Neural progenitor cell (in vitro differentiated cells): ENCODE measurements at places on chromosomes 7 and 10. TPM values are rescaled to one million over a fixed set of nuclear protein-coding genes. Genes with fewer than 3 reads are reported as not detected.

NKX1-2 gene
- total RNA-seq, result not detected in 2 replicates

DNA sequence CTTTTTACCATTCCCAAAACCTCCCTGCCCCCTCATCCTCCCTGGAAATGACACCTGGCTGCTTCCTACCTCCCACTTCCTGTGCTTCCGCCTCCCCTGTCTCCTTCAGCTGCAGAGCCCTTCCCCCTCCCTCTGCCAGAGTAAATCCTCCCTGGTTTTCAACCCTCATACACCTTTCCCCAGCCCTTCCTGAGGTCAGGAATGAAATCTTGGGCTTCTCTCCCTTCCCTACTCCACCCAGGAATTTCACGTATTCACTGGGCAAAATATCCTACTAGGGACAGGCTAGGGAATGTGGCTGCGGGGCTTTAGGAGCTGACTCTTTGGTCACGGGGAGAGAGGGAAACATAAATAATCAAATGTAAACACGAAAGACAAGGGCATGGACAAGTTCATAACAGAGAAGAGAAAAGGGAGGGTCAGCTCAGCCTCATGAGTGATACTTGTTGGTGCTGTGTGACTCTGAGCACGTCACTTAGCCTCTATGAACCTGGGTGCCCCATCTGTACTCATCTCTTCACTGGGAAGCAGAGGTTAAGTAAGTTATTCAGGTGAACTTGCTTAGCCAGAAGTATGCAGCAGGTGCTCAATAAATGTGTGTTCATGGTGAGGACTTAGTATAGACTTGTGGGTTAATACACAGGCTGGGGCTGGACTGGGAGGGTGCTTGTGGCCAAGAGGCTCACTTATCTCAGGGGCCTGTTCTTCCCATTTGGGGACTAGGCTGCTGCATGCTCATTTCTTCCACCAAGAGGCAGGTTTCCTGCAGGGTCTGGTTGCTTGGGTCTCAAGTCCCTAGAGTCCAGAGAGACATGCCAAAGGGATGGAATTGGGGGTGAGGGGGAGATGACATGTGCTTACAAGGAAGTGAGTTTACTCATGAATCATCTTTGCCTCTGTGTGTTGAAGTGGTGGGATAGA, 10.0 kb upstream of the DUSP5 start:
- H3K4me1 ChIP-seq, result peaks cover 6% of the 10 kb centered on the region
- H3K27ac ChIP-seq, result no peak overlapping the region
- no peak overlapping the region for H3K4me3 ChIP-seq

- H3K4me1 ChIP-seq, result no peaks in the 10 kb centered on the region
- no peak for DNase-seq
- H3K27ac ChIP-seq, result no peak overlapping the region
These were observed 112.9 kb upstream of the JAZF1 start for GRCh38 chr7:28293527-28293835.

DNA sequence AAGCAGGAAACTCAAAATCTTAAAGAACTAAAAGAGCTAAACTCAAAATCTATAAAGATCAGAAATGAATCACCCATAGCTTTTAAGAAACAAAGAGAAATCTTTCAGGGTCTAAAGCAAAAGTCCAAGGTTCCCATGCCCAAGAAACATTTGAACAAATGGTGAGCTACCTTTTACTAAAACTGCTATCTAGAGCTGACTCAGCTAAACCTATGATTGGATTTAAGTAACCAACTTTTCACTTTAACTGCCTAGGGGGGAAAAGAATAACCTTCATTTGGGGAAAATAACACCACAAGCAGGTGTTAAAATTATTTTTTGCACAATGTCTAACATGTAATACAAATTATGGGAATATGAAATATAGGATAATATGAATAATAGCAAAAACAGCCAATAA, 328.4 kb downstream of the PHF14 start:
- H3K4me1 ChIP-seq, result no peaks in the 10 kb centered on the region
- no peak for DNase-seq
- H3K27ac ChIP-seq, result no peak overlapping the region
- H3K27me3 ChIP-seq, result no peaks in the 10 kb centered on the region

- H3K27ac ChIP-seq, result no peak within 1 kb of the TSS
- no peaks in the 10 kb centered on the region for H3K36me3 ChIP-seq
These were observed at the start of gene SAMD9 for GRCh38 chr7:93117852-93118530. TSS of gene SAMD9 (minus strand) at chr7:93117979. CDS start at chr7:93106097, 11,882 bp downstream.

DNA sequence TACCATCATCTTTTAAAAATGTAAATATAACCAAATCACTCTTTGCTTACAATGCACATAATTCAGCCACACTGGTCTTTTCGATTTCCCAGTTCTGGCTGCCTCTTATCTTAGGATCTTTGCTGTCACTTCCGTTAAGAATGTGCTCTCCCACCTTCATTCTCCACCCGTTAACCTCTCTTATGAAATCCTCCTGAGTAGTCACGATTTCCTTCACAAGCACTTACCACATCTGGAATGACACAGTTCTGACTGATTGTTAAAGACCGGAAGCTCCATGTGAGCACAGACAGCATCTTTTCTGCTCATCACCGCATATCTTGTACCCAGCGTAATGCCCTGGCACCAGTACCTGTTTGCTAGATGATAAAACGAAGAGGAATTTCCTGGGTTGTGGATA, 84.3 kb downstream of the CUL2 start:
- H3K4me3 ChIP-seq, result no peak overlapping the region
- no peak overlapping the region for H3K27ac ChIP-seq
- peaks cover 6% of the 10 kb centered on the region for H3K36me3 ChIP-seq
- H3K4me1 ChIP-seq, result peaks cover 4% of the 10 kb centered on the region
- no peak for DNase-seq
- H3K27me3 ChIP-seq, result no peaks in the 10 kb centered on the region

GRCh38 chr10:33808475-33808874, 474.0 kb upstream of the NRP1 start:
- no peak for DNase-seq
- no peak overlapping the region for H3K4me3 ChIP-seq
- H3K36me3 ChIP-seq, result no peaks in the 10 kb centered on the region
- H3K27ac ChIP-seq, result no peak overlapping the region

DNA sequence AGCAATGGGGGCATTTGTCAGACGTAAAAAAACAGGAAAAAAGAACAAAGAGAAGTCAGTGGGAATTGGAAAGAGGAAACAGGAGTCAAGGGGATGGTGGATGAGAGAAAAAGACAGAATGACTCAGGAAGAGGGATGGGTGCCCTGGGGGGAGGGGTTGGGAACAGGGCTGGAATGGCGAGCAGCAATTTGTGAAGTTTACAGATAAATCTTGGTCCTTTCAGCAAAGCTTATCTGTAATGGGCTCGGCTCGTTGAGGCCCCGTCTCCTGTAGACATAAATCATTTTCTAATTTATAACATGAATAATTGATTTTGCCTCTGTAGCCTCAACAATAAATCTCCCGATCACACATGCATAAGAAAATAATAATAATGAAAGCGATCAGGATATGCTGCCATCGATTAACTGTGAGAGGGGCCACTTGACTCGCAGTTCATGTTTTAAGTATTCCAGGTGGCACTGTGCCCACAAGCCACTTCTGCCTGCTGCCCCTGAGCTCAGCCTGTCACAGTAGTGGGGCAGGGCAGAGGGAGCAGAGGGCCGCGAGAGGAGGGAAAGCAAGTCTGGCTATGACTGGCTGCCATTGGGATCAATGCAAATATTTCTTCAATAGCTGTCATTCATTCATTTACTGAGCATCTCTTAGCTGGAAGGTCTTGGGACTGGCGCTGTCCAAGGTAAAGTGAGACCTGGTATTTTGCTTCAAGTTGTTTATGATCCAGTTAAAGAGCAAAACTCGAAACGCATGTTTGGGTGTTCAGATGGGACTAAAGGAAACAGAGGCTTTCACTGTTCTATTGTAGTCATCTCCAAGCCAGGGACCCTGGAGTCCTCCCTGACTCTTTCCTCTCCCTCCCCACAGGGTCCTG, 47.4 kb upstream of the R3HCC1L start:
- H3K27ac ChIP-seq, result no peak overlapping the region
- no peak for DNase-seq
- no peaks in the 10 kb centered on the region for H3K4me1 ChIP-seq
- no peaks in the 10 kb centered on the region for H3K27me3 ChIP-seq
- no peak overlapping the region for H3K4me3 ChIP-seq

GRCh38 chr10:119758448-119759195, 32.8 kb downstream of the INPP5F start:
- H3K36me3 ChIP-seq, result no peaks in the 10 kb centered on the region
- no peak for DNase-seq
- no peak overlapping the region for H3K4me3 ChIP-seq
- no peaks in the 10 kb centered on the region for H3K27me3 ChIP-seq
- H3K4me1 ChIP-seq, result peaks cover 22% of the 10 kb centered on the region
- H3K27ac ChIP-seq, result no peak overlapping the region
